Activated T-cell treated with anti-CD3 and anti-CD28 coated beads, Interleukin-2, amount 50 U/mL, for 24 hours (primary cell): ENCODE measurements at places on chromosomes 6 and 20.

DNA sequence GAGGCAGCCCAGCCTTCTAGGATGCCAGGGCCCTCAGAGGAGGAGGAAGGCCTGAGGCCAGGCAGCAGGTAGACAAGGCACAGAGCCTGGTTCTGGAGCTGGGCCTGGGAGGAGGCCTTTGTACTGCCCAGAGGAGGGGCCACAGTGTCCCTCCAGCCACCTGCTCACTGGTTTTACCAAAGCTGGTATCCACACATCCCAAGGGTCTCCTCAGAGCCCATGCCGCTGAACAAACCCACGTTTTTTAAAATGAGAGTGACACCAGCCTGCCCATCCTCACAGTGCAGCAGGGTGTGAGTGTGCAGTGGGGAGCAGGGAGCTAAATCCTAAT, 162.7 kb downstream of the LY86 start:
- peak; percentile 39 for DNase-seq

DNA sequence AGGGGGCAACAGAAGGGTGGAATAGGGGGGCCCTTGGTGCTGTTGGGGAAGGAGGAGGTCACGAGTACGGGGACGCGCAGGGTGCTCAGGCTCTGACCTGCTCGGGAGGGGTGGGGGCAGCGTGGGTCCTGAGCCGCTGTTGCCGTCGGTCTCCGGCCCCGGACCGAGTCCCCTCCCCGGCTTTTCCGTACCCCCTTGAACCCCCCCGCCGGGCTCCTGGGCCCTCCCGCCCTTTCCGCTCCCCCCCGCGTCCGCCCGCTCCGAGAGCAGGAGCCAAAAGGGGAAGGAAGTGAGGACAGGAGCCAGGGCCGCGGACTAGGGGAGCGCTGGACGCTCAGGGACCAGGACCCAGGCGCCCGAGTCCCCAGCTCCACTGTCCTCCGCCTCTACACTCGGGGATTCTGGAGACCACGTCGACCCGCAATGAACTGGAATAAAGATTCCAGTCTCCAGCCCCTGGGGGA, at the start of gene RGL2:
Gene RGL2, minus strand, starts transcription at position 170 of the 464 bp plus-strand sequence. CDS start 332 bp downstream, outside the sequence.
- no peak for DNase-seq

GRCh38 chr6:75204217-75204958, 1.5 kb downstream of the COL12A1 start:
- peak; percentile 58 for DNase-seq

GRCh38 chr6:138545621-138545980, 46.3 kb upstream of the NHSL1 start:
- no peak for DNase-seq

GRCh38 chr6:45724511-45724910, 291.1 kb downstream of the CLIC5 start:
- no peak for DNase-seq

DNA sequence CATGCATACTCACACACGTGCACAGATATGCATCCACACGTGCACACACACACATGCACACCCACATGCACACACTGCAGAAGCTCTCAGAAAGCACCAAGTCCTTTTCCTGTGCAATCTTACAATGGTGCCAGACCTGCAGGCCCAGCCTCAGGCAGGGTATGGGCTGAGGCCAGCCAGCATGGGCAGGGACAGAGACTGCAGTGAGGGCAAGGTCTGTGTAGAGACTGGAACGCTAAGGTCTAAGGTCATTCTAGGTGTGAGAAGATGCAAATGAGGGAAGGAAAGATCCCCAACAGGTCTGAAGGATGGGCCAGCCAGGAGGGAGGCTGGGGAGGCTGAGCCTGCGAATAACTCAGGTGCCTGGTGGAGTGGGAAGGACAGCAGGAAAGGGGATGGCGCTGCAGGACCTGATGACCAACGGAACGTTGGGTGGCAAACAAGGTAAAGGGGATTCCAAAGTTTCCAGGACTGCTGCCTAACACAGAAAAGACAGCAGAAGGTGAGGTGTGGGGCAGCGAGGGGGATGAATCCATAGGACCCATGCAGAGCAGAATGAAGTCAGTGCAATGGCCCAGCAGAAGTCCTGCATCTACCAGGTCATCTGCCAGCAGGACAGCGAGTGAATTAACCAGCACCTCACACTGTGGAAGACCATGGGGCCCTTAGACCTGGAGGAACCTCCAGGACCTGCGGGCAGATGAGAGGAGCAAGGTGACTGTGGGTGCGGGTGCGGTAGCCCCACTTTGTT, 67.0 kb downstream of the ABHD12 start:
- no peak for DNase-seq

- DNase-seq = no peak
These were observed 49.7 kb downstream of the FIG4 start for GRCh38 chr6:109740787-109741186.

GRCh38 chr6:43744491-43744890, 25.5 kb upstream of the VEGFA start:
- DNase-seq = no peak

GRCh38 chr6:139839506-139840156, 465.2 kb upstream of the CITED2 start:
- DNase-seq = no peak

GRCh38 chr6:40587240-40588069, at the start of gene LRFN2:
LRFN2 (minus strand) TSS chr6:40587364.
- DNase-seq = peak; percentile 84

- DNase-seq = peak; percentile 38
These were observed 35.4 kb upstream of the E2F3 start for GRCh38 chr6:20366082-20366830.

DNA sequence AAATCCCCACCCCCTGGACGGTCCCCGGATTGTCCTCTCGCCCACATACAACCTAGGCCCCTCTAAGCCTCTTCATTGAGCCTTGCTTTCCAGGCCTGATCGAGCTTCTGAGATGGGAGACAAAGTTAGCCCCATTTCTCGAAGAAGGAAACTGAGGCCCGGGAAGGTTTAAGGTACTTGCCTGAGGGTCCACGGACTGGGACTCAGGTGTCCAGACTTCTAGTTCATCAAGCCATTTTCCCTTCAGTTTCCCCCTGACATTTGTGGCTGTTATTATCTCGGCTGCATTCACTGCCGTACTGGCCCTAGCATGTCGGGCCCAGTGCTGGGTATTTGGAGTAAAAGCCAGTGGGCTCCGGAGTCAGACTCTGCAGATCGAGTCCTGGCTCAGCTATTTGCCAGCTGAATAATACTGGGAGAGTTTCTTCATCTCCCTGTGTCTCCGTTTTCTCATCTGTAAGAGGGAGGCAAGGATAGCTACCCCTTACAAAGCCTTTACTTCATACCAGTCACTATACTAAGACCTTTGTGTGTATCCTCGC, 633 bp downstream of the RPRD1B start:
- DNase-seq = no peak

GRCh38 chr6:52098721-52099120, 11.3 kb upstream of the PKHD1 start:
- no peak for DNase-seq

DNA sequence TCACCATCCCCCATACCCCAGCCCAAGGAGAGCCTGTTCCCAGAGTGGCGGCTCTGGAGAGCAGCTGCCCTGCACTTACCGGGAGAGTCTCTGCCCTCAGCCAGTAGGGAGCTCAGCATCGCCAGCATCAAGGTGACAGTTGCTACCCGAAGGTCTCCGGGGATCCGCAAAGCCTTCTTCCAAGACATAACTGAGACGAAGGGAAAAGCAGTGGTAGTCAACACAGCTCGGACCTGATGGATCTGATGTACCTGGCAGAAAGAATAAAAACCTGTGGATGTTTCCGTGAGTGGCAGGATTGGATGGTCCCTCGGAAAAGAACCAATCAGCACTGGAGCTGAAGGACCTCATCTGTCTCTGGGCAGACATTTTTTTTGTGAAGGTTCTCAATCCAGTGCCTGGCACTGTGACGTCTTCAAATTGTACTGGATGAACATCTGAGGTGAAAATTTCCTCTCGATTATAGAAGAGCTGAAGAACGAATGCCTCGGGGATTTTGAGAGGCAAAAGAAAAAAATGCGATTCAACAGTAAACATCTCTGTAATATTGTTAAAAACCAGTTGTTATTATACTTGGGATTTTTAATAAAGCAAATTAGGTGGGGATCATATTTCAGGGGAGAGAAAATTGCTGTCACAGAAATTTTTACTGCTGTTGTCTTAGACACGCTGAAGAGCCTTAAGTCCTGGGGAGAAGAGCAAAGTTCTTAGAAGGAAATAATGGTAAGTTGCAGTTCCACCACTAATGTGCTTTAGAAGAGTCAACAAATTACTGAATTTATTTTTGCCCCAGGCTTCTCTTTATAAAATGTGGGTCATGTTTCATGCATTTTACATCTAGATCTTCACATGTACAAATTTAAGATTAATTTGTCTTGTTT, at the start of gene HLA-DQB1:
Gene HLA-DQB1, minus strand, starts transcription at position 238 of the 881 bp plus-strand sequence. Its CDS starts 50 bp downstream, at position 188.
- DNase-seq = peak; percentile 63

- DNase-seq = no peak
These were observed 2.8 kb upstream of the JARID2 start for GRCh38 chr6:15242937-15243614.

DNA sequence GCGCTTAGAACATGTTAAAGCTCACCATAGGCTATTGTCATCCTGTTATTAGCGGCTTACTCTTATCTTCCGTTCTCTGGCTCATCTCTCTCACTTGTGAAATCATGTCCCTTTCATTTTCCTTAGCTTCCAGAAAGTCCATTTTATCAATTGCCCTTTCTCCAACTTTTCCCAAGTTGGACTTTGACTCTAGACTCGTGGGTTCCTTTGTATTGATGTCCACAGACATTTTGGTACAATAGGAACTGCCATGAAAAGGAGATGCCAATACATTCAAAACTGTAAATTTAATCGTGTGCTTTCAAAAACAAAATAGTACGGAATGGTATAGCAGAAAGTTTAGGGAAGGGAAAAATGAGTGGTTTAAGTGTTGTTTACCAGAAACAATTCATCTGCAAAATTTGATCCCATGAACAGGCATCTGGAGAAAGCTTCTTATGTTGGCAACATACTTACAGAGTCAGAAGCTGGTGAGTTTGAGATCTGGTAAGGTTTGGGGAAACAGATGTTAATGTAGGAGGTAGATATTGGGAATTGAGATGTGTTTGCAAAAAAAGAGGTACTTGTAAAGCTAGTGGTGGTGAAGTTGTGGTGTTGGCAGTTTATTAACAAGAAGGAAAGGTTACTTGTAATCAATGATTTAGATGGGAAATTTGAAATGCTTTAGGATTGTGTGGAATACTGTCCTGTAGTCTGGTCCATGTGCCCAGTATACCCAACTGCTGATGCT, 10.2 kb upstream of the HIVEP1 start:
- no peak for DNase-seq

DNA sequence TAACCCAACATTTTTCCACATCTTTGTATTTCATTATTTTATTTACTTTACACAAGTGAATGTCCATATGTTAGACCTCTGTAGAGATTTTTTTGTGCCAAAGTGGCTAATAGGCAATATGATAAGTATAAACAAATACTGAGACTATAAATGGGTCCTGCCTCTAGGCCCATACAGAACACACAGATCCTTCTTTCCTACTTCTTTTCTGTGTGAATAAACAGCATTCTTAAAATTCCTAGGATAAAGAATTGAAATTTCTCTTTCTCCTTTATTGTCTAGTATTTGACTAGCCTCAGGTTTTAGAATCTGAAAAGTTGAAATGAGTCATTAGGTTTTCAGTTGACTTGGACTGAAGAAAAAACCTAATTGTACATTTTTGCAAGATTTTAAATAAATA, 46.3 kb upstream of the HS3ST5 start:
- no peak for DNase-seq

DNA sequence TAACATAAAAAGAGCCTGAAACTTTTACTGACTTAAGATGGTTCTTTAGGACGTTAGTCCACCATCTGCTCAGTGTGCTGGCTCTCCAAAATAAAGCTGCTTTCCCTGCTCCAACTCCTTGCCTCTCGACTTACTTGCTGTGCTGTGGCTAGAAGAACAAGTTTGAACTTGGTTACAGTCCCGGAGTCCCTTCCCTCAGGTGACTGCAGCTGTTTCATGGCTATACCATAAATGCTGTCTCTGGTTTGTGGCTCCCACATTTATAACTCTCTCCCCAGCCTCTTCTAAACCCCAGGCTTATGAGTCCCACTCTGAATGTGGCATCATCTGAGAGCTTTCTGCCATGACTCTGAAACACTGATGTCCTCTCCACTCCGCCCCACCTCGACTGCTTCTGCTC, 306.4 kb upstream of the PRND start:
- no peak for DNase-seq

DNA sequence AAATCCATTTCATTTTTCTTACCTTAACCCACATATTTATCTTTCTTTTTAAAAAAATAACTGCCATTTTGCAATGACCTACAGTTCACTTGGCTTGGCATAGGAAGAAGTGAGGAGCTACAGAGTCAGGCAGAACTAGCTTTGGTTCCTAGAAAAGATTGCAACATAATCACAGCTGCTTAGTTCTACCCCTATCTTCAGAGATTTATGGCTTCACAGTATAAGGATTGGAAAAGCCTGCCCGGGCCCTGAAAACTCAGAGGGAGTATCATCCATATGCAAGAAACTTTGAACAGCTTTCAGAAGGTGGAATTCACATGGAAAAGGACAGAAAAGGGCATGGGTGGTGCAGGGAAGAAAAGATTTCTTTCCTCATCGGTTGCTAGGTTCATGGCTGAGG, 774.3 kb upstream of the CHD6 start:
- no peak for DNase-seq

DNA sequence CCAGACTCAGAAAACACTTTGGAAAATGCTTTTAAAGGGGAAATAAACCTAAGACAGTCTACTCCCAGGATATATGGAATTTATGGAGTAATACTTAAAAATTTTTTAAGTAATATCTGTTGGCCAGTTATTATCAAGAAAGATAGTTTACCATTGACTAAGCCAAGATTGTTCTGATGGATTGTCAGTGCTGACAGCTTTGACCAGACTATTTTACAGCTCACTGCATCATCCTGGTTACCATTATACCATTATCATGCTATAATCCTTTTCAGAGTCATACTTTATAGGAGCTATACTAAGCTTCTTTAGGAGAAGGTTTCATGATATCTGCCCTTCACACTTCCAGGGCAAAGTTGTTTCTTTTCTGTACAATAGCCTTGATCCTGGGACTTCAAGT, 16.5 kb downstream of the GTF2H5 start:
- no peak for DNase-seq

- no peak for DNase-seq
These were observed 100.4 kb downstream of the MYO6 start for GRCh38 chr6:75849329-75850025.

GRCh38 chr20:23823111-23823510, 3.4 kb downstream of the CST2 start:
- DNase-seq = no peak

DNA sequence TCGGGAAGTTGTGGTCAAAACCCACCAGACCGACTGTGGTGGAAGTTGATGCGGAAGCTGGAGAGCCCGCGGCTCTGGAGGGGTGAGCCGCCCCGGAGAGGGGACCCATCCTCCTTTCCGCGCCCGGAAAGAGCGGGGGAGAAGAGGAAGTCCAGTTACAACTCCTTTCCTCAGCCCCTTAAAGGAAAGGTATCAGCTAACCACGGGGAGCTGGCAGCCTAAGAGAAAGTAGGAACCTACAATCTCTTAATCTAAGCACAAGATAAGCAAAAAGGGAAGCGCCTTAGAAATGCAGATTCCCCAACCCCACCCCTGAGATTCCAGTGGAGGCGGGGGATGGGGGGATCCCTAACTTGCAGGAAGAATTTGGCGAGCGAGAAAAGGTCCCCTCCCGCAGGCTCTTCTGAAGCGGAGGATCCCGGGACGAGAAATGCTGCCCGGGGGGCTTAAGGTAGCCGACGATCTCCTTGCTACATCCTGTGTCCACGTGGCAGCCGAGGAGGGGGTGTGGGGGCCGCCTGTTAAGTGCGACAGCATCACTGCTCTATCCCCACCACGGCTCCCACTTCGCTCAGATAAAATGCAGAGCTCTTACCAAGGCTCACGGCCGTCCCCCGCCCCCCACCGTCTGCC, 87.5 kb downstream of the ZFP64 start:
- DNase-seq = peak; percentile 32
